ENCODE measurements at places on chromosomes 7 and 10. TPM values are rescaled to one million over a fixed set of nuclear protein-coding genes. Genes with fewer than 3 reads are reported as not detected.

Gene ANKRD61
- total RNA-seq = 1.1 TPM

Gene GPRIN2
- not detected for total RNA-seq

DNA sequence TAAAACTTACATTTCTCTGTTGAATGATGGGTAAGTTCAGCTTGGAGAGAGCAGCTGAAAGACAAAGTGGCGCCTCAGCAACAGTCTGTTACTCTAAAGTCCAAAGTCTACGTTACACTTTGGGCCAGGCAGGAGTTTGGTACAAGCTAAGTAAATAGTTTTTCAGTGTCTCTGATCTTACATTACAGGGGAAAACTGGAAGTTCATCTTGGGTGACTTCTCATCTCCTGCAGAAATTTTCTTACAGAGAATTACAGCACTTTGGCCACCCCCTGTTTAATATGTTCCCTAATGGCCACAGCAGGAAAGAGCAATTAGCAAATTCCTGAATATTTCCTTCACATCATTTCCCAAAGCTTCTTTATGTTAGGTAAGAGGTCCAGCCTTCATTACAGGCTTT lies 67.1 kb downstream of the ABCC2 start:
- peaks cover 23% of the 10 kb centered on the region for H3K4me1 ChIP-seq
- no peaks in the 10 kb centered on the region for H3K36me3 ChIP-seq
- peak; percentile 78 for DNase-seq

Gene EFCAB10
- not detected for total RNA-seq

DNA sequence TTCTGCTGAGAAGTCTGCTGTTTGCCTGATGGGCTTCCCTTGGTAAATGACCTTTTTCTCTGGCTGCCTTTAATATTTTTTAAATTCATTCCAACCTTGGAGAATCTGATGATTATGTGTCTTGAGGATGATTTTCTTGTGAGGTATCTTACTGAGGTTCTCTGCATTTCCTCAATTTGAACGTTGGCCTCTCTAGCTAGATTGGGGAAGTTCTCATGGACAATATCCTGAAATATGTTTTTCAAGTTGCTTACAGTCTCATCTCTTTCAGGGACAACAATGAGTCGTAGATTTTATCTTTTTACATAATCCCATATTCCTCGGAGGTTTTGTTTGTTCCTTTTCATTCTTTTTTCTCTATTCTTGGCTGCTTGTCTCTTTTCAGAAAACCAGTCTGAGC lies 208.4 kb downstream of the KIF20B start:
- H3K4me1 ChIP-seq = no peaks in the 10 kb centered on the region
- H3K27me3 ChIP-seq = peaks cover 54% of the 10 kb centered on the region
- DNase-seq = no peak
- no peak overlapping the region for H3K4me3 ChIP-seq

GRCh38 chr10:46283580-46284285 lies 3.1 kb upstream of the ANTXRL start:
- no peak overlapping the region for H3K27ac ChIP-seq
- no peaks in the 10 kb centered on the region for H3K4me1 ChIP-seq
- H3K27me3 ChIP-seq = peaks cover 42% of the 10 kb centered on the region
- peak overlapping the region; percentile 58 for H3K4me3 ChIP-seq

DNA sequence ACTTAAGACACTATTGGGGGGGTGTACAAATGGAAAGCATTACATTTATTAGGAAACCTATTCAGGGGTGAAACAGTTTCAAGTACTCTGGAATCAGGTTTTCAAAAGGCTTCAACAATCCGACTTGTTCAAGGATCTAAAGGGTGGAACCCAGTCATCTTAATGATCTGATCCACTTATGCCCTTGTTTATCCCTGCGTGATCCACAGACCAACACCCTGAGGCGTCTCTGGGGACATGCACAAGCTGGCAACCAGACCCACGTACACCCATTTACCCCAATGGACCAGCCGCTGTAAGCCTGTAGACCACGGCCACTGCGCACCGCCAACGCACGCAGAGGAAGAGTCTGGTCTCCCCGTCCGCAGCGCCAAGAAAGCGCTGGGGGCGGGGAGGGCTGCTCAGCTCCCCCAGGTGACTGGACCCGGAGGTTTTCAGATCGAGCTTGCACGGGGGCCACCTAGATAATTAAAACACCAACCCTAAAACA lies 13.4 kb downstream of the HNRNPF start:
- peaks cover 58% of the 10 kb centered on the region for H3K36me3 ChIP-seq
- no peaks in the 10 kb centered on the region for H3K27me3 ChIP-seq
- H3K4me1 ChIP-seq = peaks cover 26% of the 10 kb centered on the region
- H3K4me3 ChIP-seq = peak overlapping the region; percentile 53
- peak overlapping the region; percentile 91 for H3K27ac ChIP-seq

DNA sequence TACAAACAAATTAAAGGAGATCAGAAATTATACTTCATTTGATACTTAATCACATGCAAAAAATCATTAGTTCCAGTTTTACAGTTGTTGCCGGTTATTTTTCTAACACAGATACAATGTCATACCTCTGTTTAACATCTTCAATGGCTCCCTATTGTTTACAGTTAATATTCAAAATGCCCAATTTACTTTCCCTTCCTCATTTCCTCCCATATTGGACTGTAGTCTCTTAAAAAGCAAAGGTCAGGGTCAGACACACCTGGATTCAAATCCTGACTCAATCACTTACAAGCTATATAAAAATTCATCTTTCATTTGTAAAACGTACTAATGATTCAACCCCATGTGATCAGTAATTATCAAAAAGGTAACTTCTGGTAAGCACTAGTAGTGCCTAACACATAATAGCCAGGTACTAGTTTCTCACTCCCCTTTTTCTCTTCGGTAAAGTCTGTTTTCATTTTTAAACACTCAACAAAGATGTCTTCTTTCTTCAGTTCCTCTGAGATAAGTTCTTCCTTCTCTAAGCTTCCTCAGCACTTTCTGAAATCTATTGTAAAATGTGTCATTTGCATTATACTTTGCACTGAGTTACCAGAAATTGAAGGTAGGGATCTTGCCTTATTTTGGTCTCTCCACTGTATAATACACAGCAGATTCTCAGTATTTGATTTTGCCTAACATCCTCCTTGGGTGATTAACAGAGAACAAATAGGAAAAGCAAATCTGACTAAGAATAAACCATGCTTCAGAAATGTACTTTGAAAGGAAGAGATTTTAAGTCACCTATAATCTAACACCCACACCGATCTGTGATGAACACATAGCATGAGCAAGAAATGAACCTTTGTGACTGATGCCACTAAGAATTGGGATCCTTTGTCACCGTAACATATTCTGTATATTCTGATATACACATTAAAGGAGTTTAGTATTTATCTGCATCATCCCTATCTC lies 16.1 kb downstream of the KMT2C start:
- H3K4me1 ChIP-seq = no peaks in the 10 kb centered on the region
- no peak for DNase-seq
- no peak overlapping the region for H3K4me3 ChIP-seq
- H3K27ac ChIP-seq = no peak overlapping the region
